CD8-positive, alpha-beta memory T cell (primary cell): ENCODE measurements at places on chromosomes 12 and 14.
A peak's percentile ranks its signal among the peaks of the same experiment; 100 is the strongest.

DNA sequence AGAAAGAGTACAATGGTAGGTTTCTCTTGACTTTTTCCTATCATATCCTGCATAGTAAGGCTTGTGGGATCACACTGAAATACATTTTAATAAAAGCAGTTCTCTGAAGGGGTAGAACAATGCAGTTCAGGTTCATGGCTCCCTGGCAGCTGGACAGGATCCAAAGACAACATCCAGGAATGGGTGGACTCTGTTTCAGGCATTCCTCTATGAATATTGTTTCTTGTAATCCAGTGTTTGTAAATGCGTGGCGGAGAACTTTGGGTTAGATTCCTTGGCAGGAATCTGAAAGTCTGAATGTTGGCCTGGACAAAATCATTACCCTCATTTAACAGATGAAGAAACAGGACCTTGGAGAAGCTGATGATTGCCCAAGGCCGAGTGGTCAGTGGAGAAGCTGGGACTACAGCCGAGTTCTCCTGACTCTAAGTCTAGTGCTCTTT is 43.5 kb downstream of the SYNE2 start:
- no peak overlapping the region for H3K4me3 ChIP-seq
- DNase-seq = no peak
- H3K27me3 ChIP-seq = no peaks in the 10 kb centered on the region
- no peak overlapping the region for H3K27ac ChIP-seq
- H3K4me1 ChIP-seq = peaks cover 14% of the 10 kb centered on the region

DNA sequence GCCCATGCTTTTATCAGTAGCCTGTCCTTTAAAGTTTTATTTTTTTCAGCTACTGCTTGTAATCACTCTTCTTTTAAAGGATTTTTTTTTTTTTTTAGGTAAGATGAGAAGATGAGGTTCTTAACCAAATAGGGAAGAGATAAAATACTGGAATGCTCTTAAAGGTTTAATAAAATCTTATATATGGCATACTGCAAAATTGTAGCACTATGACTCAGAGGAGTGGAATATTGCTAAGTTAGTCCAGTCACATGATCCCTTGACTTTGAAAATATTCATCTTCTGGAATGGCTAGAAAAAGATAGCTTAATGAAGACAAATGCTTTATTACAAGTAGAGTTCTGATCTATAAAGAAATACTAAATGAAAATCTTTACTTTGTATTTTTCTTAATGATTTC is 116.6 kb downstream of the NAV3 start:
- DNase-seq = no peak
- no peaks in the 10 kb centered on the region for H3K36me3 ChIP-seq
- H3K4me3 ChIP-seq = no peak overlapping the region

GRCh38 chr14:74963705-74964271 is 8.4 kb upstream of the PGF start:
- no peaks in the 10 kb centered on the region for H3K4me1 ChIP-seq
- H3K27me3 ChIP-seq = no peaks in the 10 kb centered on the region
- H3K4me3 ChIP-seq = no peak overlapping the region
- no peaks in the 10 kb centered on the region for H3K36me3 ChIP-seq
- H3K27ac ChIP-seq = no peak overlapping the region

DNA sequence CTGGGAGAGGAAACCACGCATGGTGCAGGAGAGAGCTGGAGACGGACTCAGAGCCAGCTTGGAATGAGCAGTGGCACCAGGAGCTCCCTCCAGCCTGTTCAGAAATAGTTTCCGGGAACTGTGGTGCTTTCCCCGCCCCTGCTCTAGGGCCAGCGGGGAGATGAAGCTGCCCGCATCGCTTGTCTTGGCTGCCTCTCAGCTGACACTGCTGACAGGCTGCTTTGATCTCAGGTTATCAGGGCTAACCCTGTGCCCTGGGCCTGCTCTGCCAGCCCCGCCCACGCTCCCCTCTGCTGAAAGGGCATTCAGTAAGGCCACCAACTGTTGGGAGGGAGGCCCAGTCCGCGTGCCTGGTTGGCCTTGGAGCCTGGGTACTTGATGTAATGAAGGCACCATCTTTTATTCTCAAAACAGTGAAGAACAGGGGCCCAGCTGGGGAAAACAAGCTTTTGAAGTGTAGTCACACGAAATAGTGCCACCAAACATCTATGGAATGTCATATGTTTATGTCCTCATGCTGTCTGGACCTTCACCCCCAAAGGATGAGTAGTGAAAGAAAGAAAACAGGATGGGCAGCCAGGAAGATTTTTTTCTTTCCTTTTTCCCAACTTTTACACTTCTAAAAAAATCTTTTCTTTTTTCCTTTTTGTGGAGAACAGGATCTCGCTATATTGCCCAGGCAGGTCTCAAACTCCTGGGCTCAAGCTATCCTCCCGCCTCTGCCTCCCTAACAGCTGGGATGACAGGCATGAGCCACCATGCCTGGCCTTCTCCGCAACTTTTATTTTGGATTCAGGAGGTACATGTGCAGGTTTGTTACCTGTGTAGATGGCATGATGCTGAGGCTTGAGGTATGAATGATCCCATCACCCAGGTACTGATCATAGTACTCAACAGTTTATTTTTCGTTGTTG is 115.9 kb upstream of the TBX3 start:
- H3K27me3 ChIP-seq = no peaks in the 10 kb centered on the region
- no peak overlapping the region for H3K4me3 ChIP-seq
- no peak overlapping the region for H3K27ac ChIP-seq

DNA sequence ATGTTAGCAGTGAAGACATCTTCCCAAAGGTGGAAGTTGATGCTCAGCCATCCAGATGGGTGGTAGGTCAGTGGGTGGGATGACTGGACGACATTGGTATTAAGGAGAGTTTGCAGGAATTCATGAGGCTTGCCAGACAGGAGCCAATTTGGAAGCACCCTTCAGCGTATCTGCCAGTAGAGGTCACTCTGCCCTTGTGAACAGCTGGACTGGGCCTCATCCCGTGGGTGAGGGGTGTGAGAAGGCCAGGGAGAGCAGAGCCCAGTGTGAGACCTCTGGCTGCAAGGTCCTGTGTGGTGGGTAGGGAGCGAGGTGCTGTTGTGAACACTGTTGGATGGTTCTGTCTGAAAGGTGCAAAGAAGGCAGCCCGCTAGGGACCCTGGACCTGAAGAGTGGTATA is 37.7 kb downstream of the SLC5A8 start:
- no peak for DNase-seq
- H3K36me3 ChIP-seq = no peaks in the 10 kb centered on the region
- H3K4me3 ChIP-seq = no peak overlapping the region
- H3K4me1 ChIP-seq = no peaks in the 10 kb centered on the region
- no peaks in the 10 kb centered on the region for H3K27me3 ChIP-seq
- H3K27ac ChIP-seq = no peak overlapping the region

GRCh38 chr12:82931349-82932116 is 244.8 kb downstream of the TMTC2 start:
- no peaks in the 10 kb centered on the region for H3K27me3 ChIP-seq
- no peak overlapping the region for H3K27ac ChIP-seq
- H3K36me3 ChIP-seq = no peaks in the 10 kb centered on the region
- H3K4me3 ChIP-seq = no peak overlapping the region
- DNase-seq = no peak
- no peaks in the 10 kb centered on the region for H3K4me1 ChIP-seq

DNA sequence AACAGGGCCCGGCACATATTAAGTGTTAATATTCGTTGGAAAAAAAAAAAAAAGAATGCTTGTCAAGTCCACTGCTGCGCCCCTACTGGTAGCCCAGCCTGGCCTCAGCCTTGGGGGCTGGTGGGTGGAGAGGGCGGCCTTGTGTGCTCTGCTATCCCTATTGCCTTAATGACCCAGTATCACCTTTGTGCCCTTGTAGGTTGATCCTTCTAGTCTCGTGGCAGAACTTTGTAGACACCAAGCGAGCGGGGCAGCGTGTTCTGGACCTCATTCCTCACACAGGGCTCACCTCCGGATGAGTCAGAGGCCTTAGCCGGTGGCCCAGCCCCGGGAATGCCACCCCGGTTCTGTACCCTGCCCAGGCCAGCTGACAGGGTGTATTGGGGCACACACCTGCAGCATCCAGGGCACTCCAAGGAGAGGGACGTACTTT is 1.8 kb upstream of the RCOR1 start:
- no peak for DNase-seq
- H3K4me3 ChIP-seq = peak overlapping the region; percentile 73
- no peaks in the 10 kb centered on the region for H3K36me3 ChIP-seq

- no peaks in the 10 kb centered on the region for H3K27me3 ChIP-seq
- no peak overlapping the region for H3K27ac ChIP-seq
- H3K4me1 ChIP-seq = no peaks in the 10 kb centered on the region
- DNase-seq = no peak
- H3K4me3 ChIP-seq = no peak overlapping the region
These were observed 77.2 kb upstream of the DYNC1H1 start for GRCh38 chr14:101887219-101887618.

GRCh38 chr12:111102102-111102739 is 181.8 kb upstream of the MYL2 start:
- no peaks in the 10 kb centered on the region for H3K27me3 ChIP-seq
- DNase-seq = no peak
- H3K4me3 ChIP-seq = no peak overlapping the region
- H3K36me3 ChIP-seq = no peaks in the 10 kb centered on the region
